ENCODE measurements at places on chromosomes 12 and 14.

DNA sequence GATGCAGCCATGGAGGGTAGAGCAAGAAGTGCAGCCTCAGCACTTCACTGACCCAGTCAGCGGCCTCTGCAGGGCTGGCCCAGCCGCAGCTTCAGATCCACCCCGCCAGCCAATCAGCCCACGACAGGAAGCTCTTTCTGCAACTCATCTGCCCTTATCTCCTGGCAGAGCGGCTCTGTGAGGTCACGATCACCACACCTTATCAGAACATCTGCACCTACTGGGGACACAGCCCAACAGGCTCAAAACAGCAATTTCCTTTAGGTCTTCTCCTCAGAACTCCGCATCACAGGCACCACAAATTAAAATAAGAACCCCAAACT lies 287.3 kb downstream of the BCL11B start:
- DNase-seq, result no peak

GRCh38 chr12:57226588-57227314 lies 2.8 kb upstream of the SHMT2 start:
- DNase-seq, result no peak

DNA sequence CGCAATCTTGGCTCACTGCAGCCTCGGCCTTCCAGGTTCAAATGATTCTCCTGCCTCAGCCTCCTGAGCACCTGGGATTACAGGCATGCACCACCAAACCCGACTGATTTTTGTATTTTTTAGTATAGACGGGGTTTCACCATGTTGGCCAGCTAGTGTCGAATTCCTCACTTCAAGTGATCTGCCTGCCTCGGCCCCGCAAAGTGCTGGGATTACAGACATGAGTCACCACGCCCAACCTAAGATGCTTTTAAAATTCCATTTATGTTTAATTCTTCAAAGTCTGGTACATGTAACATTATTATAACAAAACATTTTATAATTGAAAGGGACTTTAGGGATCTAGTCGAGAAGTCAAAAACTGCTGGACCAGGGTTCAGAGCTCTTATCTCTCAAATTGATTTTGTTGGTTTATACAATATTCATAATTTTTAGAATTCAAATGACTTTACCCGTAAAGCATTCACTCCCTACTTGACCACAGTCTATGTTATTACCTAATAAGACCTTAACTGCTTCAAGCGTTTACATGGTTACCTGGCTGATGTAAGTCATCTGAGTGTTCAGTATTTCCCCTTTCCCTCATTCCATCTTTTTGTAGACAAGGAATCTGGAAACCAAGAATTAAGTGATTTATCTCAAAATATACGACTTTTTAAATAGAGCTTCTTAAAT lies 28.2 kb downstream of the RAP1B start:
- DNase-seq, result no peak

GRCh38 chr12:15794196-15794595 lies 5.0 kb upstream of the EPS8 start:
- DNase-seq, result no peak

- DNase-seq, result no peak
Observed at GRCh38 chr12:8664228-8664913, 1.7 kb upstream of the MFAP5 start.

- no peak for DNase-seq
Observed at GRCh38 chr12:129049917-129050316, 196.6 kb downstream of the GLT1D1 start.

DNA sequence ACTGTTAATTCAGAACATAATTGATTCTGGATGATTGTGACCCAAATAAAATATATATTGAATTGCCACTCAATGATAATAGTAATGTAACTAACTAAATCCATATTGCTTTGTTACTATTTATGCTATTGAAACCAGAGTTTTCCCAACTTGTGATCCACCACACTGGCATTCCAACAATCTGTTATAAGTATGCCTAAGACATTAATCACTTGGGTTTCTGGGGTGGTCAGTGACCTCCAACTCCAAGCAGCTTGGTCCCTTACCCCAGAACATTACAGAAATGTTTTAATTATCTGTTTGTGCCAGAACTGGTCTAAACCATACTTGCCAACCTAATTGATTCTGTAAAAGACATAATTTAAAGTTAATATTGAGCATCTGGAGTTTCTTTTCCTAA lies 14.6 kb downstream of the CAPS2 start:
- DNase-seq, result no peak

- DNase-seq, result peak; percentile 97
Observed at GRCh38 chr14:91114079-91115065, 499 bp downstream of the DGLUCY start.

GRCh38 chr12:40241741-40242140 lies 16.9 kb downstream of the LRRK2 start:
- DNase-seq, result no peak

GRCh38 chr12:85920324-85920947 lies 46.3 kb downstream of the NTS start:
- peak; percentile 13 for DNase-seq

GRCh38 chr12:81339071-81339470 lies 261.2 kb downstream of the ACSS3 start:
- no peak for DNase-seq

GRCh38 chr14:33777681-33778080 lies 173.2 kb downstream of the EGLN3 start:
- no peak for DNase-seq

DNA sequence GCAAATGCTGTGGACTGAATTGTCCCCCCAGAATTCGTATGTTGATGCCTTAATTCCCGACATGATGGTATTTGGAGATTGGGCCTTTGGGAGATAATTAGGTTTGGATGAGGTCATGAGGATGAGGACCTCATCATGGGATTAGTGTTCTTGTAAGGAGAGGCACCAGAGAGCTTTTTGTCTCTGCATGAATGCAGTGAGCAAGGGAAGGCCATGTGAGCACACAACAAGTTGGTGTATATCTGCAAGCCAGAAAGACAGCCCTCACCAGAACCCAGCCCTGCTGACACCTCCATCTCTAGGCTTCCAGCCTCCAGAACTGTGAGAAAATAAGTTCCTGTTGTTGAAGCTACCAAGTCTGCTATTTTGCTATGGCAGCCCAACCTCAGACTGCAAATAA lies 51.9 kb upstream of the SMCO2 start:
- DNase-seq, result no peak

- no peak for DNase-seq
Observed at GRCh38 chr12:94982456-94982855, 21.0 kb downstream of the NDUFA12 start.

- DNase-seq, result peak; percentile 74
Observed at GRCh38 chr12:13000616-13000924, 505 bp upstream of the HEBP1 start.

DNA sequence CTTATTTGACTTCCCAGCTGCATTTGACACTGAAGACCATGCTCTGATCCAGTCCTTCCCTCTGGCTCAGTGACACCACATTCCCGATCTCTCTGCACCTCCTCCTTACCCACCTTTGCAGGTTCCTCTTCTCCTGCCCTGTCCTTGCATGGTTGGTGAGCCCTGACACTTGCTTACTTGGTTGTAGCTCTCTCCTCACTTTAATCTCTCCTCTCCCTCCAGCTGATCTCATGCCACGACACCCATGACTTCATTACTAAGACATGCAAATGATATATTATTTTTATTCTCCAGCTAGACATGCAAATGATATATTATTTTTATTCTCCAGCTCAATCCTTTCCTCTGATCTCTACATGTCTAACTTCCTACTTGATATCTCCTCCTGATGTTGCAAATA lies at the start of gene SERPINA9:
TSS of gene SERPINA9 (minus strand) at position 175 of the 400 bp plus-strand sequence. CDS start 6,357 bp downstream, outside the sequence.
- no peak for DNase-seq

DNA sequence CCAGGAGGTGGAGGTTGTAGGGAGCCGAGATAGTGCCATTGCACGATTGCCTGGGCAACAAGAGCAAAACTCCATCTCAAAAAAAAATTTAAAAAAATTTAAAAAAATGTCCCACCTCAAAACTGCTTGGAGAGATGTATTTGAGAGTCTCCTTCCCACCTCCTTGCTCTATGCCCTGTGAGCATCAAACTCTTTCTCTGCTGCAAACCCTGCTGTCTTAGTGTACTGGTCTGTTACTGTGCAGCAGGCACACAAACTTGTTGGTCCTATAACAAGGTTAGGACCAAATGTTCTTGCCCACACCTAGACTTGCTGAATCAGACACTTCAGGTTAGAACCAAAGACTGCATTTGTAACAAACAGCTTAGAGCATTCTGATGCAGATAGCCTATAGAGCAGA lies 153.5 kb upstream of the FUT8 start:
- DNase-seq, result no peak

DNA sequence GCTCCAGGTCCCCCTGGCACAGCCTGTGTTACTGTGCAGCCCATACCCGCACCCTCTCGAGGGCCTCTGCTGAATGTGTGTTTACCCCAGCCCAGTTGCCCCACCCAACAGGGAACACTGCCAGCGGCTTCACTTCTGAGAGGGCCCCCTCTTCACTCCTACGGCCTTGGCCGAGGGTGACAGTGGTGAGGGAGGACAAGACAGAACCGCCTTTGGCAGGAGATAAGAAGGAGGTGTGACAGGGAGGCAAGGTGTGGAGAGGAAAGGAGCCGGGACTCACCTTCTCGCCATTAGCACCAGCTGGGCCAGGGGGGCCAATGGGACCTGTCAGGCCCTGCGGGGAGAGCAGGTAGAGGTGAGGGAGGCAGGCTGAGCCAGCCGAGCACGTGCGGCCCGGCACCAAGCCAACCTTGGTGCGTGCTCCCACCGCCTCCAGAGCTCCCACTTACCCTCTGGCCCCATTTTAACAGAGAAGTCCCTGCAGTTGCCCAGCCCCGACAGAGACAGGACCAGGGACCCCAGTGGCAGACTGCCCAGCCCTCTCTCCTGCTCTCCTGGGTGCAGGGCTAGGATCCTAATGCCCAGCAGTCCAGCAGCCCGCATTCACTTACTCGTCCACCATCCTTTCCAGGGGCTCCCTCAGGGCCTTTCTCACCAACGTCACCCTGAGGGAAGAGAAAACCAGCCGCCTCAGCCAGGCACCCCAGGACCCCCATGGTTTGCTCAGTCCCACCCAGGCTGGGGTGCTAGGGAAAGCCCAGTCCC lies 18.3 kb downstream of the TMEM106C start:
- DNase-seq, result no peak

- no peak for DNase-seq
Observed at GRCh38 chr14:106380740-106381139, 854.4 kb downstream of the TMEM121 start.

DNA sequence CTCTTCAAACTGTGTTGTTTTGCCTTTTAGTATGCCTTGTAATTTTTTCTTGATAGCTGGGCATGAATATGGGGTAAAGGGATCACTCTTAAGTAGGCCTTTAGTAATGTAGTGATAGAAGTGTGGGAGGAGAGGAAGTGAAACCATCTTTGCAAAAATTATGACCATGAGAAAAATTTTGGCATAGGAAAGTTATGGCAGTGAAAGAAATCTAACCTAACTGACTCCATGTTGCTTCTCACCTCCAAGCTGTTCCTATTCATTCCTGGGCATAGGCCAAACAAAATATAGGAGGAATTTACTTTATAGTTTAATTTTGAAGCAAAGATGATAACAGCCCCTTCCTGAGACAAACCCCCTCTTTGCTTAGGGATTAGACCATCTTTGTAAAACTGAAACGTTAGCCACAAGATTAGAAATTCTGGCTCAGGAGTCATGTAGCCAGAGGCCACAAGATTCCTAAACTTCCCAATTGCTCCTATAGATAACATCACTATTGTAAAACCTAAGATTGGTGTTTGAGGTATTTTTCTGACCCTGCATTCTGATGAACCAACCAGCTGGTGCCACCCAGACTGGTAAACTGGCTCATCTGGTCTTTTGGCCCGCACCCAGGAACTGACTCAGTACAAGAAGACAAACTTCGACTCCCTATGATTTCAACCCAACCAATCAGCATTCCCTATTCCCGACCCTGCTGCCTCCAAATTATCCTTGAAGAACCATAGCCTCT lies 45.8 kb downstream of the CRADD start:
- DNase-seq, result no peak

- DNase-seq, result peak; percentile 0
Observed at GRCh38 chr12:59164991-59165718, 244.9 kb upstream of the LRIG3 start.

GRCh38 chr12:58966939-58967338 lies 46.6 kb upstream of the LRIG3 start:
- no peak for DNase-seq

- no peak for DNase-seq
Observed at GRCh38 chr12:3611860-3612703, 121.1 kb downstream of the PRMT8 start.

DNA sequence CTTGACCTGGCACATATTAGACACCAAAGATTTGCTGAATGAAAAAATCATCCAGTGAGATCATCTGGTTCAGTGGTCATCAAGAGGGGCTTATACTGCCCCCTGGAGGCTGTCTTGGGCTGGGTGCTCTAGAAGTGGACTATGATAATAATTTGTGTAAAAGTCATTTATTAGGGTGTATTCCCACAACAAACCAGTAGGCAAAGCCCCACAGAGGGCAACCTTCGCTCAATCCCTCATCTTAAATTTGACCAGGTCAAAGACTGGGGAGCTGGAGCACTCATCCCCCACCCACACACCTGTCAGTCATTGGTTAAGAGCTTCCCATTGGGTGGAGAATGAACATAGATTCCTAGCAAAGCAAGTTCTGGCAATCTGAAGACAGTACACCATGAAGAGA lies 20.0 kb upstream of the FICD start:
- DNase-seq, result no peak

- no peak for DNase-seq
Observed at GRCh38 chr14:95485222-95485819, 31.1 kb downstream of the SYNE3 start.

- no peak for DNase-seq
Observed at GRCh38 chr14:87824266-87824665, 168.7 kb downstream of the GALC start.

GRCh38 chr12:55706568-55707218 lies 1.0 kb downstream of the ITGA7 start:
- no peak for DNase-seq

- no peak for DNase-seq
Observed at GRCh38 chr12:948238-948637, 1.3 kb downstream of the RAD52 start.

DNA sequence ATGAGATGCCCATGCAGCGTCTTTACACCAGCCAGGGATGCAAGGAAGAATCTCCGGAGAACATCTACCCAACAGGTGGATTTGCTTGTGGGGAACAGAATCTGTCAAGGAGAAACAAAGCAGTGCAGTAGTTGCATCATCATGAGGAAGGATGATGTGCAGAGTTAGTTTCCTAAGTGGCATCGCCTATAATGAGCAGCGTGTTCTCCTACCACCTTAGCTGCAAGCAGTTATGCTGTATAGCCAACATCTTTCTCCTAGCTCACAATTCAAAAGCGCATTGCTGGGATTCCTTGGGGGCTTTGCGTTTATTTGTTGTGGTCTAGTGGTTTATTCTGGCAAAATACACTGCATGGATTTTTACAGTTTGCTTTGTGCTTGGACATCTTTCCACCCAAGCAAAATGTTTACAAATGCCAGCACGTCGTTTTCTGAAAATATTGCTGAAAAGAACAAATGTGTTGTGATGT lies 233.0 kb downstream of the RGS6 start:
- no peak for DNase-seq

DNA sequence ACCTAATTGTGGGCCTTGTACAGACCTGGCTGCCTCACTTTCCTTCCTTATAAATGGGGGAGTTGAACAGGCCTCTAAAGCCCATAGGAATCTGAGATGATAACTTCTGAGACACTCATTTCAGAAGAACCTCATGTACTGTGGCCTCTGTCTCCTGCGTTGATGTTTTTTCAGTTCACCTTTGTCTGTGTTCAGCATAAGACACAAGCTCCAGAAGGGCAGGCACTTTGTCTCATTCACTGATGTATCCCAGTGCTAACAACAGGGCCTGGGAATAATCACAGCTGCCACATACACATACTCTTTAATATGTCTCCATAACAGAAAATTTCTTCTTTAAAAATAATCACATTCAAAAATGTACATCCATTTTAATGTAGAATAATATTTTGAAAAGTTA lies 3.3 kb downstream of the FGD6 start:
- no peak for DNase-seq

Data from DMS79 treated with DMSO at 0.1 percent for 48 hours (cell line).